Progenitor cell of endocrine pancreas (in vitro differentiated cells): ENCODE measurements at places on chromosomes 3 and 15. TPM values are rescaled to one million over a fixed set of nuclear protein-coding genes. Genes with fewer than 3 reads are reported as not detected.

AMOTL2 gene
- 93.2 and 94.4 TPM in 2 replicates for total RNA-seq

PARP6 gene
- 131 and 134 TPM in 2 replicates for total RNA-seq

PLSCR2 gene
- total RNA-seq: 0.44 TPM in 1 of 2 replicates, not detected in the other

MAP6D1 gene
- total RNA-seq: 1.9 and 2.4 TPM in 2 replicates

KBTBD13 gene
- not detected in 2 replicates for total RNA-seq

CPEB1 gene
- total RNA-seq: 0.60 and 0.80 TPM in 2 replicates

DUOX1 gene
- 1.4 and 1.6 TPM in 2 replicates for total RNA-seq

EPHB3 gene
- 11.7 and 13.4 TPM in 2 replicates for total RNA-seq

TUSC7 gene
- not detected in 2 replicates for total RNA-seq

CCDC33 gene
- total RNA-seq: 0.84 and 2.0 TPM in 2 replicates

RASGRF1 gene
- total RNA-seq: 0.16 and 0.17 TPM in 2 replicates

COL6A5 gene
- total RNA-seq: not detected in 2 replicates

CLDN1 gene
- total RNA-seq: 37.8 and 38.0 TPM in 2 replicates

DNA sequence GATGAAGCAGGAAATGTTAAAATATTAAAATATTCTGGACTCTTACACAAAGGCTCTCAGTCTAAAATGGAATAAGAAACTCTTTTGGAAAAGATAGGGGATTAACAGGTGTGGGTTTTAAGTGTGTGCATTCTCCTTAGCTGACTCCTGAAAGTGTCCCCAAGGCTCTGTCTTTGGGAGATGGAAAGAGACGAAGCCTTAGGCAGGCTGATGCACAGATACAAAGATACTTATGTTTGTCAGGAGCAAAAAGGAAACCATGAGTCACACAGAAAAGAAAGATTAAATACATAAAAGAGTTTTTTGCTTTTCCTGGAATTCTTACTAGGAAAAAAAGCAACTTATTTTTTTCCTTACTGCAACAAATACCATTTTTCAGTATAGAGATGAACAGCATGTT, 23.8 kb upstream of the ABI3BP start:
- no peak for DNase-seq

GRCh38 chr15:90708516-90708915, 8.6 kb upstream of the BLM start:
- no peak for DNase-seq

DNA sequence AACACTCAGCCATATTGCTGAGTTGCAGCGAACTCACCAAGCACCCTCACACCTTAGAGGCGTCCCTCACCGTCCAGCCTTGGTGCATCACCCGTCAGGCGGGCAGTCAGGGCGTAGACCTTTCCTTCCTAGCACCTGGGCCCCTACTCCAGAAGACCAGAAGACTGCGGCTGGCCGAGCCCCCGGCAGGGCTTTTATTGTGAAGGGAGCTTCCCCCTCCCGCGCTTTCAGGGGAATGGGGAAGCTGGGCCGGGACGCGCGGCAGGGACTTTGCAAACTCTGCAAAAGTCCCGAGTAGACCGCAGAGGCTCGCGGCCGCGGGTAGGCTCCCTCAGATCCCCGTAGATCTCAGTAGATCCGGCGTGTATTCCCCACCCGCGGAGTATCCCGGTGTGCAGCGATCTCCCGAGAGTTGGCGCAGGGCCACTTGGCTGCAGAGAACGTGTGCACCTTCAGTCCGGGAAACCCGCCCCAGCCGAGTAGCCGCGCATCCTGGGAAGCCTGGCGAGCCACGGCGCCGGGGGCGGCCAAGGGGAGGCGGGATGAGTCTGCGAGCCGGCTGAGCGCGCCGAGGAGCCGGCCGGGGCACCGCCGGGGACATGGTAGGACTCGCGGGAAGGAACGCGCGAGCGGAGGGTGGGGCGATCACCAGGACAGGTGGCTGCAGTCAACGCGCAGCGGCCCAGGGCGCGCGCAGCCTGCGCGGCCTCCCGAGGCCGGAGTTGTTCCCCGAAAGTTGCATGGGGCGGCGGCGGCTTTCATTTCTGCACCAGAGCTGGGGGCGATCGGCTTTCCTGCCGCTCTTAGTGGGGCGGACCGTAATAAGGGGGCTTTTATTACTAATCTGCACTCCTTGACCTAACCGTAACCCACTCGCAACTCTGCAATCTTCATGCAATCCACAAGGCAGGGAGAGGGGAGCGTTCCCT, at the start of gene GASK1A:
TSS of gene GASK1A (plus strand) at position 268 of the 929 bp plus-strand sequence. CDS start at position 600, 332 bp downstream.
- peak; percentile 50 for DNase-seq

DNA sequence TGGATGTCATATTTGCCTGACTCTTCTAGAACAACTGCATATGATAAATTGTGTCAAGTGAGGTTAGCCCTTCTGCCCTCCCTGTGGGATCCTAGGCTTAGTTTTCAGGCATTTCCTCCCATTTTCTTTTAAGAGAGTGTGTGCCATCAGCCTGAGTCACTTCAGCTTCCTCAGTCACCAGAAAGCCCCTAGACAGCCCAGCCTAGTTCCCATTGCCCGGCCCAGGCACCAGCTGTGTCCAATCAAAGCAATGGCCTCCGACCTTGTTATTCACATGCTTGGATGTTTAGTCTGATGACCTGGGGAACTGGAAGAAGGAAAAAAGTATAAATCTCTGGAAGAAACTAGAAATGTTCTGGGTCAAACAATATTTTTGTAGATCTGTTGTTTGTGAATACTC, 221.9 kb upstream of the LRIG1 start:
- no peak for DNase-seq

GRCh38 chr3:163951397-163951987, 1126.8 kb downstream of the SI start:
- no peak for DNase-seq

DNA sequence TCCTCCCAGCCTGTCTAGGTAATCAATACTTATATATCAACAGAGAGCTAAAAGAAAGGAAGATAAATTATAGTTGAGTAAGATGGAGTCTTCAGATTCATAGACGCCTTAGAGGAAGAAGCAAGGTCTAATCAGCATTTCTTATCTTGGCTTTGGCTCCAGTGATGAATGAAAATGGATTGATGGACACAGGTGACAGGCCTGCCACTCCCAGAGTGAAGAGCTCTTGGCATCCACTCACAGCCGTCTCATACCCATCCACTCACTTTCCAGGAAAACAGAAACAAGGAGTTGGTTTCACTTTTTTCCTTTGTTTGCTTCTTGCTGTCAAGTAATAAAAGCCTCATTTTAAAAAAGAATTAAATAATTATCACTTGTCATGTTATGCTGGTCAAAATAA, 168.2 kb downstream of the MFSD1 start:
- DNase-seq: no peak

GRCh38 chr3:125118600-125118999, 62.8 kb upstream of the HEG1 start:
- no peak for DNase-seq

- DNase-seq: no peak
These were observed 148.5 kb downstream of the WDR76 start for GRCh38 chr15:43975326-43975725.

GRCh38 chr15:58748852-58749531, 515 bp downstream of the ADAM10 start:
- DNase-seq: peak; percentile 54

GRCh38 chr3:45607790-45608189, 13.2 kb downstream of the LIMD1 start:
- no peak for DNase-seq

- DNase-seq: no peak
These were observed 68.8 kb upstream of the DLG1 start for GRCh38 chr3:197367081-197367780.

- no peak for DNase-seq
These were observed 106.6 kb upstream of the ALDH1A3 start for GRCh38 chr15:100772892-100773520.

DNA sequence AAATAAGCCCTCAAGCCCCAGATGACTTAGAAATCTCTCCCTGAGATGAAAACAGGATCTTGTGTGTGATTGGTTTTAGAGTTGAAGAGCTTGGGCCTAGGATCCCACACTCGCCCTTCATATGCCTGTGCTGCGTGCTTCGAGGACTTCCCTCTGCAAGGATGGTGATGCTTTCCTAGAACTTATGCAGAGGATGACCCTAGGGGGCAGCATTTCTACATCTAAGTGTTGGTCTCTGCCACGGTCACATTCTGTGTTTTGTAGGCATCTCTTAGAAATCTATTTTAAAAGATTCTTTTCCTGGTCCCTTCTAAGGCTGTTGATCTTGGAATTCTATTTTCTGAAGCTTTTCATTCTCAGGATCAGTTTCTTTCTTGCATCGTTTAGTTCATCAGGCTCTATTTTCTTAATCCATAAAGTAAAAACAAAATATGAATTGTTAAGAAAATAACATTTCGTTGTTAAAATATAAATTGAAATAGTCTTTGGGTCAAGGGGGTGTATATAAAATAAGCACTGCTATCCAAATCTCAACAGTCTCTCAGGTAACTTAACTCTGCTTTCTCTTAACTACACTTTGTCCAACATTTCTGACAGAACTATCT, 45.7 kb downstream of the WDR76 start:
- peak; percentile 33 for DNase-seq

DNA sequence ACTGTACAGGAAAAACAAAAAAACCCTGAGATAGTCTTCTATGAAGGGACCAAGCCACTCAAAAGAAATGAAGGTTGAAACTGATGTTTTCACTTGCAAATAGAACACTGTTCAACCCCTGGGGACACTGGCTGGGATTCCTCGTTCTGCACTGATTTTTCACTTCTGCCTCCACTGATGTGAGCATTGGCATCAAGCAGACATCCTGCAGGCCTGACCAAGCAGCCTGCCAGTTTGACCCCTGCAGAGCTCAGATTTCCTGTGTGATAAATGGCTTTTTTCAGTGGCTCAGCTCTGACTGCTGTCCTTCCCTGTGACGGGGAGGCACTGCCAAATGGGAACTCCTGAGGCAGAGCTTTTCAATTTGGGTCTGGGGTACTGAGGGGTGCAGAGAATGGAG, 50.0 kb downstream of the RASGRP1 start:
- no peak for DNase-seq

GRCh38 chr15:27956285-27956684, 142.8 kb downstream of the OCA2 start:
- DNase-seq: no peak

DNA sequence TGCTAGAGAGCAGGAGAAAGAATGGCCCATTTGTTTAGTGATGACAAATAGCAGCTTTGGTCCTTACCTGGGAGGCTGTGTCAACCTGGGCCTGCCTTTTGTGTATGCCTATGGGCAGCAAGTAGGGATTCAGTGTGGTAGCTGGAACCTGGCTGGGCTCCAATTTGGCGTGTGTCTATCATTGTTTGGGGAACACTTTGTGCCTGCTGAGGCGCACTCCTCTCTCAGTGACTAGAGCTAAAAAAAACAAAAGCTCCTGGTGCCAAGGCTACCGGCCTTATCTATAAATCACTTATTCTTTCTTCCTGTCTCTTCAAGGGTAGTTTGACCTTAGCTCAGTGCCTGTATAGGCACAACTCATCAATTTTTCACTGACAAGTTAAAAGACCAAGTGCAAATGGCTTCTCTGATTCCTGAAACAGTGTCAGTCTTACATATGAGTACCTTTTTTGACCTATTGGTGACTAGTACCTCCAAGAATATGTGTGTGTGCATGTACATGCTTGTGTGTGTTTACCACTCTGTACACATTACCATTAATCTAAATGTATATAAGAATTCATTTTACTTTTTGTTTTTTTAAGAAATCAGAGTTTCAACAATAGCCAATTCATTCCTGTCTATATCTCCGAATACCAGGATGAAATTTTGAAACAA, 54.6 kb downstream of the GMNC start:
- no peak for DNase-seq

DNA sequence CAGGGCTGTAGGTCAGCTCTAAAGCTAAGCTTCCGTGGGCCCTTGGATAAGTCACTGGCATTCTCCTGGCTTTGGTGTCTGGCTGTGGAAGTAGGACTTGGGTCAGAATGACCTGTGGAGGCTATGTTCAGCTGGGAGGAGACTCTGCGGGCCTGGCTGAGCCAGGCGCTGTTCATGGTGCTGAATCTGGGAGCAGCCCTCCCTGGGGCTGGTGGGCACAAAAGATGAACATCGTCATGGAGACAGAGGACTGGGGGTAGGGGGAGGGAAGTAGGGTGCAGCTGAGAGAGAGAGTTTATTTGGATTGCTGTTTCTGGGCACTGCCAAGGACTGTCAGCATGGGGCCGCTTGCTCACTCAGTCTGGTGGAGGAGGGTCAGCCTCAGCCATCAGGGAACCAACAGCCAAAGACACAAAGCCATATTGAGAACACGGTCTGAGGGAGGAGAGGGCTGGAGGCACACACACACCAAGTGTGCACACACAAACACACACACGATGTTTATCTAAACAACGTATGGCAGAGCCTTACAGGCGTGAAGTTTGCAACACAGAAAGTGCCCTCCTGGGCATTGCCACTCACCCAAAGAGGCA, 120.7 kb upstream of the LINGO1 start:
- peak; percentile 54 for DNase-seq

DNA sequence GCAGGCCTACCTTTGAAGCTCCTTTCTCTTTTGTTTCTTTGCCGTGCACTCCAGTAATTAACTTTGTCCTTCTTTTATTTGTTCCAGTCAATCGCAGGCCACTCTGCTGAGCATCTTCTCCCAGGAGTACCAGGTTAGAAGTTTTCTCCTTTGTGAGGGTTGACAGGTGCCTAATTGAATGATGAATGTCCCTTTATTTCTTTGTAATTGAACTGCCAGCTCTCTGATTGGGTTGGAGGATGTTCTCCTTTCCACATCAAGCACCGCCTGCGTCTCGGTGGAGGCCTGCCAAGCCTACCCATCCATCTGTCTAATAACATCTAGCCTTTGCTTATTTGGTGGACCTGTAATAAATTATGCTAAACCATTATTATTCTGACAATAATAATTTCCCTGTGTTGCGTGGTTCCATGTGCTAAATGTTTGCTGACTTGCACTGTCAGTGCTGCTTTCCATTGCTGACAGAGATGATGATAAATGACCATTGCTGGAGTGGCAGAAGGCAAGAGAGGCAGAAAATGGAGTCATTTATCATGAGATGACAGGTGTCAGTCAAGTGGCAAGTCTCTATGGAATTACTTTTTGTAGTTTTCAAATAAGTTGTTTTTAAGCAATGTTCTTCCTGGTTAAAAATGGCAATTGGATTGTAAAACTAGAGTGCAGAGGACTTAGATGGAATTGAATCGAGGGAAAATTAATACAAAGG, 64.9 kb downstream of the CDIN1 start:
- DNase-seq: no peak
